ENCODE measurements at places on chromosomes 2 and 18.

DNA sequence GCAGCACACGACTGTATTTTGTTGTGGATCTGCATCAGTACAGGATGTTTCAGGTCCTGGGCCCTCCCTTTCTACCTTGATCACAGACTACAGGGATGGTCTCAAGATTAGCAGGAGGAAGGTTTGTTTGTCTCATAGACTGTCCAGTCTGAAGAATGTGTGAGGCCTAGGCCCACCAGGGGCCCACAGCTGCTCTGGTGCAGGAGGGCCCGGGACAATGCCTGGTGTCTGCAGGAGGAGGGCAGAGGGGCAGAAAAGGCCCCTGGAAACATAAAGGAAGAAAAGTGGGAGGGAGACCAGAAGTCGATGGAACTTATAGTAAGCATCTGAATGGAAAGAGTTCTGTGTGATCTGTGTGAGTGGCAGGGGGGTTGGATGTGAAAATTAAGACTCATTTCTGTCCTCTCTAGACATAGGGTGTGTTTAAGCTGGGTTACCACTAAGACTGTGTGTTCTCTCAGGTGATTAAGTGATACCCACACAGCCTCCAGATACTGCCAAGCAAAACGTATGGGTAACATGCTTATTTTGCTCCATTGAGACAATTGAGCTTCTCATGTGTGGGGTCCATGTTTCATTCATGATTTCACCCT, 33.4 kb upstream of the LPIN2 start:
- DNase-seq: no peak

- DNase-seq: peak; percentile 14
Observed at GRCh38 chr2:96325041-96325883, at the start of gene ITPRIPL1. ITPRIPL1 (plus strand) TSS chr2:96325317; CDS start chr2:96325840, 523 bp downstream.

GRCh38 chr2:59693231-59693959, 860.1 kb downstream of the BCL11A start:
- no peak for DNase-seq

- no peak for DNase-seq
Observed at GRCh38 chr2:135630488-135630887, 99.2 kb downstream of the R3HDM1 start.

- no peak for DNase-seq
Observed at GRCh38 chr18:12309683-12310198, 1.7 kb downstream of the TUBB6 start.

DNA sequence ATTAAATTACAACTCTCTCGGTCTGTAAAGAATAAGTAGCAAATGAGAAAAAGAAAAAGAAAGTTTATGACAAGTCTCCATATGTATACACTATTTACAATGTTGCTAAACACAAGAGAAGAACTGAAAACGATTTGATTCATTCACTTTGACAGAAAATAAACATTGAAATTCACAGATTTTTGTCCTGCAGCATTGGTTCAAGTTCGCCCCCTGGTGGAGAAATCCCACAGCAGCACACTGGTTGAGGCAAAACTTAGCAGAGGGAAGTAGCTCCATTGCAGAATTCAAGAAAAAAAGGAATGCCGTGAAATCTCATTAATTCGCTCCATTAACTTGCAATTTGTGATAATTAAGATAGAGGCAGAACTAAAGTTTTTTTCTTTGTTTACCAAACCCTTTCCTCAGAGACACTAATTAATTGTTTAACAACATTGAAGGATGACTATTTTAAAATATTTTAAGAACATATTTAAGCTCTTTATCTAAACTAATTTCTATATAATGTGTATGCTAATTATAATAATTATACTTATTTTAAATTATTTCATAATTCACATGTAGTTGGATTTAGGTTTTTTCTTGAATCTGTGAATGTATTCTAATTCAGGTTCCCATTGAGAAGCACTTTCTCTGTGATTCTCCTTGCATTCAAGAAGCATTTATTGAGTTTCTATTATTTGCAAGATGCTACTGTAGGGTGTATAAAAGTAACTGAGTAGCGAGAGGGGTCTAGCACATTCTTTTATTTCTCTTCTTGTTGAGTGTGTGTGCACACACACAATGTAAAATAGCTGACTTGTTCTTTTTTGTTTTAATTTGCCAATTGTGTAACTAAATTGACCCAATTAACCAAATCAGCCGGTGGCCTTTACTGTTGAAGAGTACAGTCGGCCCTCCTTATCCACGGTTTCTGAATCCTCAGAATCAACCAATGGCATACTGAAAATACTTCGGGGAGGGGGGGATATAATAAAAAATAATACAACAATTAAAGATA, 74.1 kb downstream of the COL4A3 start:
- peak; percentile 20 for DNase-seq

GRCh38 chr2:51959696-51960095, 927.8 kb upstream of the NRXN1 start:
- DNase-seq: no peak

- no peak for DNase-seq
Observed at GRCh38 chr2:158125756-158126498, 24.3 kb downstream of the UPP2 start.

DNA sequence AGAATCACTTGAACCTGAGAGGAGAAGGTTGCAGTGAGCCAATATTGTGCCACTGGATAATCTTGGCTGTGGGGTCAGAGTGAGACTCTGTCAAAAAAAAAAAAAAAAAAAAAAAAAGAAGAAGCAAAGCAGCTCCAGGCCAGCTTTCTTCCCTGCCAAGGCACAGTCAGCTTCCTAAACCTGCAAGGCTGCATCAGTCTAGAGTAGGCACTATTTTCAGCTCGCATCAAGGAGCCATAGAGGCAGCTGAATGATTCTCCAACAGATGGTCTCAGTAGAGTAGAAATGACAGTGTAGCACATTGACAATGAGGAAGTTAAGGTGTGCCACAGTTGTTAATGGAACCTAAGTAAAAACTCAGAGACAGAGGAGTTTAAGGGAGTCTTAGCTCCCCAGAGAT, 35.6 kb downstream of the BMP10 start:
- DNase-seq: no peak

DNA sequence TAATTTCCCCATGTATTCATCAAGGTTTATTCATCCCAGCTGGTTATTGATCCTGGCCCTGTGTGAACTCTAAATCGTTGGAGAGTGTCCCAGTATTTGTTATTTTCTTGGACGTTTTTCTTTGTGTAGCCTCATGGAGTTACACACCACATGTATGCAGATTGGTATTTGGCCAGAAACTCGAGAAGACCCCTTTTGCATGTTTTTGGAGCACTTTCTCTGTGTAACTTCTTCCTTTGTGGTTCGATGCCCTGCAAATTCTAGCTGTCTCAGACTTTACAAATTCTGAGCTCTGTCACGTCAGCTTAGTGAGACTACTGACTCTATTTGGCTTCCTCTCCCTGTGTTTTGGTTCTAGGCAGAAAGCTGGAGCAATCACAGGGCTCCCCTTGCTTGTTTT, 198.7 kb downstream of the MCFD2 start:
- DNase-seq: no peak

- no peak for DNase-seq
Observed at GRCh38 chr2:207724113-207724512, 12.7 kb downstream of the CCNYL1 start.

GRCh38 chr2:216830346-216830745, 29.5 kb downstream of the TNP1 start:
- DNase-seq: no peak

DNA sequence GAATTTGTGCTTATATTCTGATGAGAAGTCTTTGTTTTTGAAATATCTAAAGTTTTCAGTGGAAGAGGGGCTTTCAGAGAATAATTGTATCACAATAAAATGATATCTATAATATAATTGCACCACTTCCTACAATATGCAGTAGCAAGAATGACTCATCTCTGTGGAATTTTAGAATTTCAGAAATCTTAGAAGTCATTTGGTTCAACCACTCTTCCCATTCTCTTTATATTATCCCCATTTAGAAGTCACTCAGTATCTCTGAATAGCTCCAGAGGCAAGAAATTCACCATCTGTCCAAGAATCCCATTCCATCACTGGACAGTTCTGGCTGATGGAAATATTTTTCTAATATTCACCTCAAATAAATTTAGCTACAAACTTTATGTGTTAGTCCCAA, 59.3 kb upstream of the CCDC68 start:
- DNase-seq: no peak

DNA sequence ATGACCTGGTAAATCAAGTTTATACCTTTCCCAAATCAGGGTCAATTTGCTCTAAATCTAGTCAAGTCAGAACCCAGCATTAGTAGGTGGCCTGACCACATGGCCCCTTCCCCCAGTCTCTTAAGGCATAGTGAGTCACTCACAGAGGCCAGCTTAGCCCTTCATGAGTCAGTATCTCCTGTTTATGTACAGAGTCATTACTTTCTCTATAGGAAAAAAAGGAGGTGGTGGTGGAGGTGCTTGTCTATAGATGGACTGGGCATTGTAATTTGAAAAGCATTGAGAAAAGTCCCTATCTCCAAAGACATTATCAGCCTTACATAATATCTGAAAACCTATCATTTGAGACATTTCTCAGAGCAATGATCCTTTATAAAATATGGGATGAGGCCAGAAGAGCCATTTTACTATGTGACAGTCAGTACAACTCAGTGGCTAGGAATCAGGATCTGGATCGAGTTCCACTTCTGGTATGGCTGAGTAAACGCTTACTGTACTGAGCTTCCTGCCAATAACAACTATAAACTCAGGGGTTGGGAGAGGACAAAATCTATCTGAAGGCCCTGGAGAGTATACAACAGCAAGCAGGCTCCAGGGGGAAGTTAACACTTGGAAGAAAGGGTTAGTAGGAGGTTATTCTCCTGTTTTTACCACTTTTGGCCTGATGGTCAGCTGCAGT, 22.5 kb upstream of the SIGLEC15 start:
- DNase-seq: no peak

DNA sequence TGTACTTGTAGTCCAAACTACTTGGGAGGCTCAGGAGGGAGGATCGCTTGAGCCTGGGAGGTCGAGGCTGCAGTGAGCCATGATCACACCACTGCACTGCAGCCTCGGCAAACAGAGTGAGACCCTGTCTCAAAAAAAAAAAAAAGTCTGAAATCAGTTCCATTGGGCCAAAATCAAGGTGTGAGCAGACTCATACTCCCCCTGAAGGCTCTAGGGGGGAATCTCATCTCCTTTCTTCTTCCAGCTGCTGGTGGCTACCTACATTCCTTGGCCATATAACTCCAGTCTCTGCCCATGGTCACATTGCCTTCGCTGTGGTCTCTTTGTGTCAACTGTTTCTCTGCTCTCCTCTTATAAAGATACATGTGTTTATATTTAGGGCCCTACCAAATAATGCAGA, 234.0 kb downstream of the LRRTM1 start:
- no peak for DNase-seq

DNA sequence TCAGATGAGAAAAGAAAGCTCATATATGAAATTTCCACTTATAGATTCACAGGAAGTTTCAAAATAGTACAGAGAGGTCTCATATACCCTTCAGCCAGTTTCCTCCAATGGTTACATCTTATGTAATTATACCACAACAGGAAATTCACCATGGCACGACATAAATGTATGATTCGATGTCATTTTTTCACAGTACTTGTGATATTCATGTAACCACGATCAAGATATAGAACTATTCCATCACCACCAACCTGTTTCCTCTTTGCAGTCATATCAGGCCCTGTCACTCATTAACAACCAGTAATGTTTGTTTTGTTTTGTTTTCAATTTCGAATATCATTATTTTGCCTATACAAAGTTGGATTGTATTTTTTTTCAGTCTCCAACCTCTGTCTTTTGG, 314.3 kb upstream of the POU3F3 start:
- no peak for DNase-seq

DNA sequence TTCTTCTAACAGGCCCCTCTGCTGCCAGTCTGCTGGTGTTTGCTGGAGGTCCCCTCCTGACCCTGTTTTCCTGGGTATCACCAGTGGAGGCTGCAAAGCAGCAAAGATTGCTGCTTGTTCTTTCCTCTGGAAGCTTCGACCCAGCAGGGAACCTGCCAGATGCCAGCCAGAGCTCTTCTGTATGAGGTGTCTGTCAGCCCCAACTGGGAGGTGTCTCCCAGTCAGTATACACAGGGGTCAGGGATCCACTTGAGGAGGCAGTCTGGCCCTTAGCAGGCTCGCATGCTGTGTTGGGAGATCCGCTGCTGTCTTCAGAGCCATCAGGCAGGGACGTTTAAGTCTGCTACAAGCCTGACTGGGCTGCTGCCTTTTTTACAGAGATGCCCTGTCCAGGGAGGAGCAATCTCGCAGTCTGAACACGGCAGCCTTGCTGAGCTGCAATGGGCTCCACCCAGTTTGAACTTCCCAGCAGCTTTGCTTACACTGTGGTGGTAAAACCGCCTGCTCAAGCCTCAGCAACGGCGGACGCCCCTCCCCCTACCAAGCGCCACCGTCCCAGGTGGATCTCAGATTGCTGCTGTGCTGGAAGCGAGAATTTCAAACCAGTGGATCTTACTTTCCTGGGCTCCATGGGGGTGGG, 29.9 kb downstream of the CHCHD5 start:
- DNase-seq: no peak

DNA sequence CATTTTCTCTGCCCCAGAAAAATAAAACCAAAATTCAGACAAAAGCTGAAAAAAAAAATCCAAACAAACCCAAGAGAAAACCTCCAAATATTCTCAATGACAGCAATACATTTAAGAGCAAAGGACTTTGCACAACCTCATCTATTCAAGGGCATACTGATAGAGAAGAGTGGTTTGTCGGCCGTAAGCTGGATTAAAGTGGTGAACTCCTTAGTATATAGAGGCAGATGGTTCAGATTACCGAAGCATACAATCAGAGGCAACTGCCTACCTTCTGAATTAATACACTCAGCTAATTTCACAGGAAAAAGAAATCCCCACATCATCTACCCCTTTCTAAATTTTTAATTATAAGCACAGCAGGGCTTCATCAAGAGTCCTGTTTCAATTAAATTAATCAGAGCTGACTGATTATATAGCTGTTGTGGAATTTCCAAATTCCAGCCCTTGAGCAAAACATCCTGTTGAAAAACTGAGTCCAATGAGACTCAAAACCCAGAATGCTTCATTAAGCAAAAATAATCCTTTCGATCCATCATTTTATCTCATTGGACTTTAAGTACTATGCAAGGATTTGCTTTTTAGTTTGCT, at the start of gene CPLX4:
Gene CPLX4, minus strand, starts transcription at position 190 of the 591 bp plus-strand sequence. Its CDS starts 187 bp downstream, at position 3.
- no peak for DNase-seq

GRCh38 chr2:204947405-204947804, 402.1 kb downstream of the PARD3B start:
- DNase-seq: no peak

GRCh38 chr2:151881342-151881741, 53.1 kb upstream of the ARL5A start:
- no peak for DNase-seq

DNA sequence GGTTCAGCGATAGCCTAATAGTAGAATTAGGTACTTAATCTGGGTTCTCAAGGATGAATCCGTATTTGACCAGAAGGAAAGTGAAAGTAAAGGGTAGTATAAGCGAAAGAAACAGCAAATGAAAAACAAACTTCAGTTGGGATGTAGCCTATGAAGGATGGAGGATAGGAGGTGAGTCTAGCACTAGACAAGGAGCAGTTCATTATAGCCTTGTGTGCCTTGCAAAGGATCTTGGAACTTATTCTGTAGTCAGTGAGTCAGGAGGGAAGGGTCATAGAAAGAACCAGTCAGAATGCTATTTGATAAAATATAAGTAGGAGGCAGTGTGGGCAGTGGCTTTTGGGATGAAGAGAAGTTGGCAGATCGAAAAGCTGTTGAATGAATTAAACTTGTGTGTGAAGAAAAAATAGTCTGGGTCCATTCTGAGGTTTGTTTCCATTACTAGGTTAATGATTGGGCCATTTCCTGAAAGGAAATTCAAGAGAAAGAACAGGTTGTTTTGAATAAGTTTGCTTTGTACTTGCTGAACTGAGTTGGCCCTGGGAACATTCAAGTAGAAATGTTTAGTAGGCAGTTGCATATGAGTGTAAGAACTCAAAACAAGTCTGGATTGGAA, 48.5 kb downstream of the ANKRD12 start:
- no peak for DNase-seq
